Pancreas (tissue), 10 donors: ENCODE measurements at places on chromosomes 1 and 21.

GRCh38 chr1:57353654-57354053 lies 70.2 kb downstream of the DAB1 start:
- H3K4me1 ChIP-seq, result no peaks in the 10 kb centered on the region
- H3K36me3 ChIP-seq, result no peaks in the 10 kb centered on the region
- no peaks in the 10 kb centered on the region for H3K27me3 ChIP-seq

DNA sequence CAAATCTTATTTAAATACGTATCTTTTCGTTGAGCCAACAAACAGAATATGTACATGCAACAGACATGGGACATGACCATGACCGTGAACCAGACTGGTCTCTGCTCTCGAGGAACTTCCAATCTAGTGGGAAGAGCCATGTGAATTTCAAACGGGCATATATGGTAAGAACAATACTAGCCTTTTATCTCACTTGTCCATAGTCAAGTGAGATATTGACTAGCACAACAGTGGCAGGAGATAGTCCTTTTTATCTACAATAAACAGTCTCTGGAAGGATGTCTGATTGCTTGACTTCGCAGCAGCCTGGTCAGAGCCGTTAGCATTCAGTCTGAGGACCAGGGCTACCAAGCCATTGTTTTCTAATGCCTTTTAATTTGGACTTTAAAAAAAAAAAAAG lies 12.6 kb upstream of the PLA2G2C start:
- no peaks in the 10 kb centered on the region for H3K36me3 ChIP-seq
- no peak for DNase-seq
- no peaks in the 10 kb centered on the region for H3K27me3 ChIP-seq
- no peak overlapping the region for H3K4me3 ChIP-seq
- no peak overlapping the region for H3K27ac ChIP-seq

GRCh38 chr1:171254859-171255258 lies 6.6 kb downstream of the FMO1 start:
- no peak for DNase-seq
- no peaks in the 10 kb centered on the region for H3K36me3 ChIP-seq
- H3K27me3 ChIP-seq, result no peaks in the 10 kb centered on the region
- H3K27ac ChIP-seq, result no peak overlapping the region

DNA sequence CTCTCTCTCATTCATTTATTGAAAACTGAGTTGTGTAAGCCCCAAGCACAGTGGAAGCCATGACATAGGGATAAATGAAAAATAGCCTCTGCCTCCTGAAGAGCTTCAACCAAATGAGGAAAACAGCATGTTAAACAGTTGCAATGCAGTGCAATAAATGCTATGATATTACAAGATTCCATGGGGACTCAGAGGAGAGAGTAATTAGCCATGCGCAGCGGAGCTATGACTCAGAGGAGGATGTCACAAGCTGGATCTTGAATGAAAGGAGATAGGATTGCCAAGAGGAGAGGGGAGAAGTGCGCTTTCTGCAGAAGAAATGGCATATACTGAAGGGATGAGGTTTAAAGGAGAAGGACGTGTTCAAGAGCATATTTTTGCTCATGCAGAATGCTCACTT lies 231.3 kb upstream of the PLXNA2 start:
- H3K27me3 ChIP-seq, result no peaks in the 10 kb centered on the region
- no peaks in the 10 kb centered on the region for H3K36me3 ChIP-seq
- H3K27ac ChIP-seq, result no peak overlapping the region
- DNase-seq, result no peak
- no peak overlapping the region for H3K4me3 ChIP-seq
- no peaks in the 10 kb centered on the region for H3K4me1 ChIP-seq

DNA sequence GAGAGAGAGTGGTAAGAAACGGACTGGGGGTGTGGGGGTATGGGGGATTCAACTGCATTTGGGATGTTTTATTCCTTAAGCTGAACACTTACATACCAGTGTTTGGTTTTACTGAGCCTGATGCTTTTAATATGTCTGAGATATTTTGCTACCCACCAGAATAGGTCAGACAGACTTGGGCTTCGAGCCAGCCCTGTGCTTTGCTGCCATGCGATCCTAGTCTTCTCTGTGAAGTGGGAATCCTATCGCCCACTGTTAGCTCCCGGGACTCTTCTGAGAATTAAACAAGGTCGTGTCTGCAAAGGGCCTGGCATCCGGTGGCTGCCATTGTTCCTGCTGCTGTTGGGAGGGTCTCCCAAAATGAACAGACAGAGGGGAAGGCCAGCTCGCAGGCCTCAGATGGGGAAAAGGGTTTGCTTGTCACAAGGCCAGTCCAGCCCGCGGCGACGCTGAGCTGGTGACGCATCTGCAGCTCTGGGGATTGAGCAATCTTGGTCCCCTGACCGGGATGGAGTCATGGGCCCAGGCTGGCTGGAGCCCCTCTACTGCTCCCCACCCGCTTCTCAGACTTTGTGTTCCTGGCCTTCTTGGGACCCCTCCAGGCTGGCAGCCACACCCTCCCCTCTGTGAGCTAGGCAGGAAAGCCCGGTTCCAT lies 26.9 kb upstream of the ECE1 start:
- peak; percentile 68 for DNase-seq
- no peaks in the 10 kb centered on the region for H3K27me3 ChIP-seq
- peak overlapping the region; percentile 55 for H3K27ac ChIP-seq
- H3K4me3 ChIP-seq, result no peak overlapping the region
- no peaks in the 10 kb centered on the region for H3K36me3 ChIP-seq

GRCh38 chr1:229943148-229943714 lies 123.8 kb upstream of the GALNT2 start:
- H3K36me3 ChIP-seq, result no peaks in the 10 kb centered on the region
- H3K4me1 ChIP-seq, result peaks cover 28% of the 10 kb centered on the region
- H3K4me3 ChIP-seq, result no peak overlapping the region
